NCI-H774 (cell line): ENCODE measurements at places on chromosomes 2 and 18.

DNA sequence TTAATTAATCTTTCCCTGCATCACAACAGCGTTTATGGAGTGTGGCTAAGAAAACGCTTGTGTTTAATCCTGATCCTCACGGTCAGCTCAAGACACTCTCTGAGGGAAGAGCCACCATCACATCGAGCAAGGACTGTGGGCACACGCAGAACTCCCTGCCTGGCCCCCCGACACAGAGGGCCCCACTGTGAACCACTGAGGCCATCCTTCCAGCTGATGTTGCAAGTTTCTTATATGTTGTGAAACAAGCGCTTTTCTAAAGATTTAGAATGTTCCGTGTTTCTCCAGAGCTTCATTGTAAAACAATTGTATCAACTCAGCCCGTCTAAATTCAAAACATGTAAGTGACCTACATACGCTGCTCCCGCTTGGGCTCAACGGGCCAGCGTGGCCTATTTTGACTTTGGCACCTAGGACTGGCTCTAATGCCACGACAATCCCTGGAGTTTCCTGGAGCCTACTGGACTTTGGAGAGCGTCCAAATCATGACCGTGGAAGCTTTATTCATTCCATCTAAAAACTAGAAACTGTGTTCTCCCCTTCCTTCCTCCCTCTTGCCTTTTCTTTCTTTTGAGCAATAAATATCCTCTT lies 34.9 kb downstream of the SERPINE2 start:
- no peak for DNase-seq

DNA sequence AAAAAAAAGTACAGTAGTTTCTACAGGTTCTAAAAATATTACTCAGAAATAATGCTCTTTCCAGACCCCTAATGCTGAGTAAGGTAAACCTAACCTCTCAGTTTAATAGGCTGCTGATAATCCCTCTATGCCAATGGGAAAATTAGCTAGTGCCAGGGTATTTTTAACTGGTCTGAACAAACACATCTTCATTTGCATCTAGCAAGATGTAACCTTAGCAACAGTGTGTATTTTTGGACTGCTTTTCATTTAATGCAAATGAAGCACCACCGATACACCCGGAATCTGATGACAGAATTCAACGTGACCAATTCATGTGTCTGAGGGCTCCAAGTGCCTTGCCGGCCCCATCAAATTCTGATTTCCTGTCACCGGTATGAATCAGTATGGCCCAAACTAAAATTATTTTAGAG lies 47.4 kb upstream of the CYRIA start:
- peak; percentile 75 for DNase-seq

GRCh38 chr18:35811896-35812295 lies 160.6 kb upstream of the RMP24 start:
- DNase-seq, result peak; percentile 35

GRCh38 chr2:47503481-47504070 lies 100.6 kb downstream of the MSH2 start:
- DNase-seq, result no peak

DNA sequence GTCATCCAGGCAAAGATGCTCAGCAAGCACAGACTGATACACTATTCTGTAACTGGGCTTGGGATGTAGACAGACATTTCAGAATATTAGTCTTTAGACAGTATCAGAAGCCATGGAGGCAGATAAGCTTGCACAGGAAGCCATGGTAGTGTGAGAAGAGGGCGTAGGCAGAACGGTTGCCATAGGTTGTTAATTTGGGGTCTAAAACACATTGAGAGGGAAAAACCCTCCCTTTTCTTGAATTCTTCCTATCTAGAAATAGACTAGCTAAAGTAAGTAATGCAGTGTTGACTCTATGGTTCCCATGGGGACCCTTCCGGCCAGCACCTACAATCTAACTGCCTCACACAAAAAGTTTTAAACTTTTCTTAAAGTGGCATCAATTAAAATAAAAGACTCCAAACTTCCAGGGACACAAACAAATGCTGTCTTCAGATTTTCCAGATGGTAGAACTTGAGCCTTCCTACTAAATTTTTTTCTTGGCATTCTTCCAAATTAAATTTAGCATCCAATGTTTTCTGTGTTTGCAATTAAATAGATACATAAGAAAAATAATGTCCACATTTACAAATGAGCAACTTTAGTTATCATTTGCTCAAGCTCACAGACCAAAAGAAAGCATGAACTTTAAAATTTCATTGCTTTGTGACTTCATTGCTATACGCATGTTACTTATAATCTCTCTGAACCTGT lies 1.9 kb downstream of the PRKRA start:
- no peak for DNase-seq
